ENCODE measurements at places on chromosomes 12 and 14.

GRCh38 chr12:69415471-69416275, 54.5 kb upstream of the FRS2 start:
- DNase-seq: no peak

DNA sequence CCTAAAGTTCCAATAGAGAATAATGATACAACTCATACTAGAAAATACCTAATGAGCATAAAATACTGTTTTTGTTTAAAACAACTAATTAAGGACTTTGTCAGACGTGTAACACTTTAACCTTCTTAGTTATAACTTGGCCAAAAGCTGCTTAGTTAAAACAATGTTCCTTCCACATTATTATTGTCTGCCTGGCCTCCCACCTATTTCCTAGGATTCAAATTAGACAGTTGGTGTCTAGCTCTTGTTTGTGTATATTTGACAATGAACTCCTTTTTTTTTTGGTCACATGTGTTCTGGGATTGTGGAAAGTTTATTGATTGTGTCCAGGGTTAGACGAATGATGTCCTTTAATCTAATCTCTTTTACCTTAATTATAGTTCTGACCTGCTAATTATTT, 67.6 kb upstream of the PSMA6 start:
- DNase-seq: no peak

- DNase-seq: no peak
These were observed 6.0 kb upstream of the LRP6 start for GRCh38 chr12:12272869-12273268.

- DNase-seq: no peak
These were observed 91.7 kb upstream of the PELI2 start for GRCh38 chr14:56026506-56026905.

GRCh38 chr12:27861428-27862167, 81.6 kb upstream of the MANSC4 start:
- no peak for DNase-seq

- DNase-seq: no peak
These were observed 73.0 kb downstream of the TSHR start for GRCh38 chr14:81028461-81028860.

DNA sequence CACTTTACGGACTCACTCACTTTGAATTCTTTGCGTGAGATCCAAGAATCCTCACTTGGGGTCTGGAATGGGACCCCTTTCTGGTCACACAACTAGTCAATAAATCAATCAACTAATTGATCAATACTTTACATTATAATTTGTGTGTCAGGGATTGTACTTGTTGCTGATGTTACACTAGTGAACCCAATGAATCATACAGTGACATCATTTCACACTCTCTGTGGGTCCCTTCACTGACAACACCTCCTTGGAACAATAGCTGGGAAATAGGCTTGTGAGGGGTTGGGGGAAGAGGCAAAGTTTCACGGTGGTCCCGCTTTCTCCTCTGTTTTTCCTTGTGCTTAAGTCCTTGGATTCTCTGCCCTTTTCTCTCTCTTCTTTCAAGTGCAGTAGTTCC, 35.0 kb downstream of the TPH2 start:
- no peak for DNase-seq

GRCh38 chr14:101873991-101874390, 90.4 kb upstream of the DYNC1H1 start:
- no peak for DNase-seq

- no peak for DNase-seq
These were observed 886.0 kb upstream of the FBXO33 start for GRCh38 chr14:40318211-40318719.

- DNase-seq: no peak
These were observed 11.0 kb downstream of the LETMD1 start for GRCh38 chr12:51059086-51059485.

GRCh38 chr14:85865701-85866100, 335.8 kb downstream of the FLRT2 start:
- DNase-seq: no peak

- DNase-seq: no peak
These were observed 630 bp downstream of the MYL6B start for GRCh38 chr12:56152756-56153677.

GRCh38 chr12:129558036-129558435, 345.8 kb downstream of the TMEM132D start:
- no peak for DNase-seq

All from stimulated activated CD8-positive, alpha-beta memory T cell treated with anti-CD3 and anti-CD28 coated beads, Interleukin-12 subunit alpha, Interleukin-12 subunit beta, amount 100 ng/mL, for 4 hours (primary cell).